A549 treated with dexamethasone at 1 μM for 4 hours (cell line): ENCODE measurements at places on chromosomes 2 and 18. TPM values are rescaled to one million over a fixed set of nuclear protein-coding genes. Genes with fewer than 3 reads are reported as not detected.

KIAA2012 gene
- total RNA-seq, result not detected in 5 replicates

ASTL gene
- not detected in 5 replicates for total RNA-seq

ACOXL gene
- not detected in 5 replicates for total RNA-seq

CDK5R2 gene
- 5.9 to 9.3 TPM (median 8.1 TPM) in 5 replicates for total RNA-seq

ALPI gene
- total RNA-seq, result 0.02 to 0.05 TPM (median 0.04 TPM) in 3 of 5 replicates, not detected in the others

SPATA3 gene
- total RNA-seq, result not detected in 5 replicates
